ENCODE measurements at places on chromosomes 2 and 18.

DNA sequence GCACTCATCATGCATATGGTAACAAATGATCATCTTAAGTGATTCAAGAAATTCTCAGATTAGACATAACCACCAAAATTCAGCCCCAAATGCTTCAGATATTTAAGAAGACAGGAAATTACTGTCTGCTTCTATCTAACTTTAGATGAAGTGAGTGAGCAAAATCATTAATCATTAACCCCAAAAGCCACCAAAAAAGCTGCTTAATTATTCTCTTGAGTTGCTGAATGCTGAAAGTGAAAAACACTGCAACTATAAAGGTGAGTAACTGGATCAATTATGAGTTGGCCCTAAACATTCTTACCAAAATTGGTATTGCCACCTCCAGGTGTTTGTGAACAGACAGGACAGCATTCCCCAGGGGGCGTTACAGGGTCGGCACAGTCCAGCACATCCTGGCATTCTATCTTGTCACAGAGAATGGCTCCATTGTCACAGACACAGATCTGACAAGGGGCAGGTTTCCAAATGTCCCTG lies 69.6 kb downstream of the COL5A2 start:
- DNase-seq = no peak

- no peak for DNase-seq
Observed at GRCh38 chr2:99140860-99141109, 722 bp upstream of the C2orf15 start.

DNA sequence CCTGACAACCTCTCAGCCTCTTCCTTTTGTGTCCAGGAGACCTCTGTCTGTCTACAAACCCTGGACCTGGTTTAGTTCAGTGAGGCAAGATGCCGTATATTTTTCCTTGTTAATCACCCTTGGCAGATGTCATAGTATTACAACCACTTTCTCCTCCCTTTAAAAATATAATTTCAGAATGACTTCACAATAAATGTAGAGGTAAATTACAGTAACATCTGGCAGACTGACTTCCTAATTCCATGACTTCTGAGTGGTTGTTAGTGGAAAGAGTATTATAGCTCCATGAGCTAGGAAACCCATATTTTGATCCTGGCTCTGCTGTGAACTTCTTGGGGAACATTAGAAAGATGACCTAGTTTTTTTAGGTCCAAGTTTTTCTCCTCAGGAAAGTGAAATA lies 39.5 kb downstream of the SPATS2L start:
- DNase-seq = no peak

DNA sequence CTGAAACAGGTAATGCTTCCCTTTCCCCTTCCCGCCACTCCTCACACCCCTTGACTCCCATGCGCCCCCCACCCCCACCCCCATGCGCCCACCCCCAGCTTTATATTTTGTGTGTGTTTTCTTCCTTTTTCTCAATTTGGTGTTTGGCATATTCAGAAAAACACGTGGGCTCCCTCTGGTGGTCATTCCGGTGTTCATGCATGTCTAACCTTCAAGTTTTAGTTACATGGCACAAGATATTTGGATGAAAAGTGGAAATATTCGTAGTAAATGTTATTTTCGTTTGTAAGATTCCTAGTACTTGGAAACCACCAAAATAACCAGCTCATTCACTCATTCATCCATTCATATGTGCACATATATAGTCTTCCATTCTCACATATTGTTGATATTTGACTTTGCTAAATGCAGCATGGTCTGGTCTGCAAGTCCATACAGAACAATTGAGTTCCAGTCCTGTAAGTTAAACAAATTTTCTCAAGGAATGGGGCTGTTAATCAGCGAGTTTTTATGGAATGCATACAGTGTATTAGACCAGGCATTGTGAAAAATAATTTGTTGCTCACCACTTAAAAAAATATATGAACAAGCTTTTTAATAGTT lies 143.6 kb upstream of the MAP3K20 start:
- DNase-seq = peak; percentile 34

- DNase-seq = no peak
Observed at GRCh38 chr2:130823886-130824491, 12.7 kb upstream of the ARHGEF4 start.

GRCh38 chr18:8780227-8780626 lies 74.9 kb downstream of the MTCL1 start:
- DNase-seq = no peak

DNA sequence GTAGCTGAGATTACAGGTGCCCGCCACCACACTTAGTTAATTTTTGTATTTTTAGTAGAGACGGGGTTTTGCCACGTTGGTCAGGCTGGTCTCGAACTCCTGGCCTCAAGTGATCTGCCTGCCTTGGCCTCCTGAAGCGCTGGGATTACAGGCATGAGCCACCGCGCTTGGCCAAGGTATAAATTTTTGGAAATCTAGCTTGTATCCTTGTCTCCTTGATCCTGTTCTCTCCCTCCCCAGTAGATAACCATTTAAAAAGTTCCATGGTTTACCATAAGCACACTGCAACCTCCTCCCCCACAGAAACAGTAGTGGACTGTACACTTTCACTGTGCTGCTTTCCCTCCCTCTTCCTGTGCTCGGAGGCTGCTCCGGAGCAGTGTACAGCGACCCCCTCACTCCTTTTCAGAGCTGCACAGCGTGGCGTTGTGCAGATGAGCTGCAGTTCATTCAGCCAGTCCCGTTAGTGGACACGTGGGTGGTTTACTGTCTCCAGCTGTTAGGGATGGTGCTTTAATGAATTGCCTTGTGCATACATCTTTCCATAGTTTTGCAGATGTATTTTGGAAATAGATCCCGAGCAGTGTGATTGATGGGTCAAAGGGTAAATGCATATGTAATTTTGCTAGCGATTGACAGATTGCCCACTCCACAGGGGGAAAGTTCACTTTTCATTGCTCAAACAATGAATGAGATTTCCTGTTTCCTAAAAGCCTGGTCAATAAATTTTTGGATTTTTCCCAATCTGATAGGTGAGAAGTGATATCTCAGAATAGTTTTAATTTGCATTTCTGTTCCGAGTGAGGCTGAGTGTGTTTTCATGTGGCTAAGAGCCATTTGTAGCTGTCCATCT lies 14.8 kb downstream of the ASB1 start:
- DNase-seq = no peak

DNA sequence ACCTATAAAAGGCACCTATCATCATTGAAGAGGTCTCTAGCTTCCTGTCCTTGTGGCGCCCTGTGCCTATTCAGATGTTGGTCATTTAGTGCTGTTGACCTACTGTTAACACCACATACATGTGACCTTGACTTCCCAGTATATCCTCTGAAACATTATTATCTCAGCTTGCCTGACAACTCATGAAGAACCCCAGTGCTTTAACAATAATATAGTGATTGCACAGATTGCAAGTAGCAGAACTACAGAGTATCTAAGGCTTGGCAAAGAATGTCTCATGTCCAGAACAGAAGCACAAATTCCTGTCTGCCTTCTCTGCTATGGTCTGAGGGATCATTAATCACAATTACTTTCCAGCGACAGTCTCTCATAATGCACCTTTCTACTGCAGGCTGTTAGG lies 165.3 kb downstream of the LCLAT1 start:
- no peak for DNase-seq

GRCh38 chr2:10764096-10764785 lies 42.8 kb downstream of the ATP6V1C2 start:
- no peak for DNase-seq

Measured in hematopoietic multipotent progenitor cell treated with erythropoietin and hydrocortisone succinate and interleukin-3 and kit ligand, for 17 days (in vitro differentiated cells).